ENCODE measurements at places on chromosomes 16 and 17.

DNA sequence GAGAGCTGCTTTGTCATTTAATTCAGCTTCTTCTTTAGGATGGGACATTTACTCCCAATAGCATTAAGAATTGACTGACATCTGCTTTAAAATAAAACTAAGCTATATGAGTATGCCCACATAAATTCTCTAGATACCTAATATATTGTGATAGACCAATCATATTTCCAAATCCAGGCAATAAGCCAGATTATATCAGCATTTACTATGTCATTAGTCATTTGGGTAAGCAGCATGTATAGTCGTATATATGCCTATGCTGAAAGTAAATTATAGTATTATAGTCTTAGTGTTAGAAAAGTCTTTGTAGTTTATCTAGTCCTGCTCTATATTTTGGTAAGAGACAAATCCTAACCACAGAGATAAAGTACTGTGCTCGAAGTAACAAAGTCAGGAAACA lies 958.1 kb downstream of the KCNJ2 start:
- no peak overlapping the region for H3K4me3 ChIP-seq
- H3K27me3 ChIP-seq: no peaks in the 10 kb centered on the region
- H3K27ac ChIP-seq: no peak overlapping the region
- H3K36me3 ChIP-seq: no peaks in the 10 kb centered on the region
- H3K4me1 ChIP-seq: no peaks in the 10 kb centered on the region

- H3K4me3 ChIP-seq: no peak overlapping the region
- peaks cover 12% of the 10 kb centered on the region for H3K4me1 ChIP-seq
- no peaks in the 10 kb centered on the region for H3K27me3 ChIP-seq
- no peak overlapping the region for H3K27ac ChIP-seq
Measured at GRCh38 chr16:55252577-55252976, 71.4 kb upstream of the IRX6 start.

DNA sequence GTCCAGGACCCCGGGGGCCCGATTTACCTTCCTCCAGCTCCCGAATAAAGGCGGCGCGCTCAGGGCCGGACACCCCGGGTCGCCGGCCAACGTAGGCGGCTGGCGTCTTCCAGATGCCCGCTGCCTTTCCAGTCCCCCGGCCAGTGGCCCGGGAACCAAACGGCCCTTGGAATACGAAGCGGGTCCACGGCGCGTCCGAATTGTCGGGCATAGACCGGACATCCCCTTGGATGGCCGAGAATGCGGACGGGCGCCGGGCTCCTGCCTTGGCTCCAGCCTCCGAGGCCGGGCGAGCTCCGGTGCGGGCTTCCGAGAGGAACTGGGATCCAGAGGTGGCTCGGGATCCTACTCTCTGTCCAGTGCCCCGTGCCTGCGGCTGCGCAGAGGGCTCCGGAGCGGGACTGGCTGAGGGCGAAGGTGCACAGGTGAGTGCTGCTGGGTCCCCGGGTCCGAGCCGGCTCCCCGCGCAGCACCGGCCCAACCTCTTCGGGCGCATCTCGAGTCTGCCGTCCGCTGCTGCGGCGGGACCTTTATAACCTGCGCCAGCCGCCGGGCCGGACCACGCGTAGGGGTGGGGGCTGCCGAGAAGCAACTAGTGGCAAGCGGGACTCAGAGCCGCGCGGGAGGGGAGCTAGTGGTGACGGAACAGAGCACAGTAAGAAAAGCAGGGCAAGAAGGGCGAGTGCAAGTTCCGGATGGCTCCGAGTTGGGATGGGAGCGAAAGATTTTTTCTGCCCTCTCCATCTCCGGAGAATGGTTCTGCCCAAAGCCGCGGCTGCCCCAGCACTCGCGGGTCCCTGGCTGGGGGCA lies at the start of gene HAP1:
Gene HAP1, minus strand, starts transcription at position 505 of the 810 bp plus-strand sequence. Its CDS starts 9 bp downstream, at position 496.
- H3K4me3 ChIP-seq: peak within 1 kb of the TSS; percentile 84
- peaks cover 17% of the 10 kb centered on the region for H3K4me1 ChIP-seq
- peak; percentile 76 for DNase-seq
- H3K27ac ChIP-seq: no peak within 1 kb of the TSS

DNA sequence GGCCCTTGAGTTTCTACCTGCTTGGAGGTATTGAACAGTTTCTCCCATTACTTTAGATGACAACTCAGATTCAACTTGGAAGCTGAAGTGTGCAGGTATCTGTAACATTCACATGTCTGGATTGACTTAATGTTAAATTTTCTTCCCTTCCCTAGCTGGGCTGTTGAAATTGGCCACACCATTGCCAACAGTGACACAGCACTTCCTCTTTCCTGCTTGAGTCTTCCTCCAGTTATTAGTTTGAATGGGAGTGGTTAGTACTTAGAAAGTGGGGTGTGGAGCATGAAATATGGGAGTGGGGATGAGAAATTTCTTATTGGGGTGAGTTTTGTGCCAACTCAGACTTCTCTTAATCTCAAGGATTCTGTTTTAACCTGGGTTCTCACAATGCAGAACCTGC lies 454.9 kb downstream of the KCNJ2 start:
- no peaks in the 10 kb centered on the region for H3K27me3 ChIP-seq
- no peak overlapping the region for H3K4me3 ChIP-seq
- no peak overlapping the region for H3K27ac ChIP-seq
- no peak for DNase-seq

DNA sequence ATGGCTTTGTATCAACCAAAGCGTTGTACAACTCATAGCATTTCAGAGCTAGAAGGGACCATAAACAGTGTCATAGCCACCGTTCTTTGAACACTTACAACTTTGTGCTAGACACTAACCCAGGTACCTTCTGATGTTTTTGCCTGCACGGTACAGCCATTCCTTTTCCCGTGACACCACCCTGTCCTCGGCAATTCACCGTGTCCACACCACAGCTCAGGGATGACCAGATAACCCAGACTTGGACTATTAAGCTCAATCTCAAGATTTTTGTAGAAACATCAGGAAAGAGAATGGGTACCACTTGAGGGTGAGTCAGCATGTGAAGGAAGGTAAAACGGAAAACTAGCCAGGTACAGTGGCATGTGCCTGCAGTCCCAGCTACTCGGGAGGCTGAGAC lies 9.8 kb upstream of the CBFB start:
- H3K4me3 ChIP-seq: no peak overlapping the region
- H3K27me3 ChIP-seq: peaks cover 23% of the 10 kb centered on the region
- no peaks in the 10 kb centered on the region for H3K36me3 ChIP-seq
- H3K4me1 ChIP-seq: peaks cover 4% of the 10 kb centered on the region
- H3K27ac ChIP-seq: no peak overlapping the region
- no peak for DNase-seq

- H3K36me3 ChIP-seq: peaks cover 55% of the 10 kb centered on the region
- no peaks in the 10 kb centered on the region for H3K27me3 ChIP-seq
- H3K27ac ChIP-seq: no peak within 1 kb of the TSS
- no peak for DNase-seq
Measured at GRCh38 chr17:28613931-28614381, at the start of gene RSKR. RSKR (minus strand) TSS chr17:28614185; CDS start chr17:28614161, 24 bp downstream.

DNA sequence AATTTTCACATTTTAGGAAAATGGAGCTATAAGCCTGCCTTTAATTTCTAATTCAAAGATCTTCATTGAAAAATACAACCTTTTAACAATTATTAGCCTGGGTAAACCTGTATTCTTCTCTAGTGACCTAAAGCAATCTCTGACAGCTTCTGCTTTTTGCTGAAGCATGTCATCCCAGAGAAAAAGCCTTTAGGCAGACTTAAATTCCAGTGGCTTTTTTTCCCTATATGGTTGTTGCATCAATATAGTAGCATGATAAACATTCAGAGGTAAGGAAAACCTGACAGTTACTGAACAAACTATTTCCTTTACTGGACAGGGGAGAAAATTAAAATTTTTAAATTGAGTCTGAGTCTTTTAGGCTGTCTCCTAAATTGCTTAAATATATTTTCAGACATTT lies 7.8 kb upstream of the EVI2A start:
- H3K4me1 ChIP-seq: no peaks in the 10 kb centered on the region
- no peaks in the 10 kb centered on the region for H3K27me3 ChIP-seq
- no peak for DNase-seq
- H3K36me3 ChIP-seq: no peaks in the 10 kb centered on the region
- H3K4me3 ChIP-seq: no peak overlapping the region
- H3K27ac ChIP-seq: no peak overlapping the region

- H3K4me1 ChIP-seq: peaks cover 6% of the 10 kb centered on the region
- no peak within 1 kb of the TSS for H3K4me3 ChIP-seq
- DNase-seq: no peak
- H3K27me3 ChIP-seq: peaks cover 24% of the 10 kb centered on the region
- no peaks in the 10 kb centered on the region for H3K36me3 ChIP-seq
Measured at GRCh38 chr17:35752945-35753764, at the start of gene GAS2L2. GAS2L2 (minus strand) TSS chr17:35753239; CDS start chr17:35752850, 389 bp downstream.

- no peak overlapping the region for H3K4me3 ChIP-seq
- DNase-seq: no peak
- H3K27me3 ChIP-seq: no peaks in the 10 kb centered on the region
- H3K27ac ChIP-seq: no peak overlapping the region
Measured at GRCh38 chr17:51423421-51424160, 163.2 kb downstream of the UTP18 start.
